Smooth muscle cell of the umbilical artery (primary cell): ENCODE measurements at places on chromosomes 7 and 10. TPM values are rescaled to one million over a fixed set of nuclear protein-coding genes. Genes with fewer than 3 reads are reported as not detected.

Gene SLK
- total RNA-seq, result 43.1 and 55.2 TPM in 2 replicates

Gene MMD2
- total RNA-seq, result not detected in 2 replicates

Gene ABCF2
- total RNA-seq, result 71.6 and 85.4 TPM in 2 replicates

Gene ARHGEF35
- total RNA-seq, result 0.37 and 0.59 TPM in 2 replicates

Gene ARMC3
- total RNA-seq, result not detected in 2 replicates

Gene IFIT1
- total RNA-seq, result 2.8 and 4.8 TPM in 2 replicates

Gene PHYHIPL
- not detected in 2 replicates for total RNA-seq

Gene CLCN1
- not detected in 2 replicates for total RNA-seq

Gene GPR158
- total RNA-seq, result under 0.01 and 0.05 TPM in 2 replicates

Gene EBLN1
- total RNA-seq, result not detected in 2 replicates

Gene OPALIN
- not detected in 2 replicates for total RNA-seq

Gene MGMT
- total RNA-seq, result 11.6 and 15.1 TPM in 2 replicates

Gene CDHR1
- under 0.01 and 0.18 TPM in 2 replicates for total RNA-seq

Gene FAM221A
- total RNA-seq, result 1.2 and 2.0 TPM in 2 replicates

Gene ZNF316
- 12.2 and 19.7 TPM in 2 replicates for total RNA-seq

Gene CTAGE6
- total RNA-seq, result 0.89 and 1.3 TPM in 2 replicates

Gene PNLIPRP3
- not detected in 2 replicates for total RNA-seq

Gene RAB19
- not detected in 2 replicates for total RNA-seq

Gene CRHR2
- total RNA-seq, result not detected in 2 replicates

Gene RASA4B
- 0.59 and 2.5 TPM in 2 replicates for total RNA-seq

Gene CNPY1
- not detected in 2 replicates for total RNA-seq

Gene ZNF365
- 2.7 and 2.8 TPM in 2 replicates for total RNA-seq

Gene SLC18A3
- total RNA-seq, result not detected in 2 replicates

Gene SKIDA1
- total RNA-seq, result 0.30 and 0.42 TPM in 2 replicates

Gene PRKG1
- 40.7 and 57.0 TPM in 2 replicates for total RNA-seq
